Cerebellar nuclear complex (tissue), 1 donor: ENCODE measurements at places on chromosomes 11 and 22.
A peak's percentile ranks its signal among the peaks of the same experiment; 100 is the strongest.

DNA sequence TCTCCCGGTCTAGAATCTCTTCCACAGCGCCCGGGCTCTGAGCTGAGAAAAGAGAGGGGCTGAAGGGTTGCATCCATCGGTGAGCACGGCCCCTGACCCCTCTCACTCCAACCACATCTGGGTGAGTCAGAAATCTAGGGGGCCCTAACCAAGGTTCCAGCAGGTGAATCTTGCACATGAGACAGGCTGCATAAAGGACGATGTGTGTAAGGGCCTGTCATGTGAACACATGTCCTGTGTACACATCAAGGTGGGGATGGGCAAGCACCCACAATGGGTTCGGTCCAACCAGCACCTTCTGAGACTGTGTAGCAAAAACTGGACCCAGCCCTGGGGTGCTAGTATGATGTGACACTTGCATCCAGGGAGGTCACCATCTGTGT is 1.2 kb downstream of the BET1L start:
- no peak for DNase-seq

- no peak for DNase-seq
Measured at GRCh38 chr11:125156346-125157117, 8.0 kb upstream of the PKNOX2 start.

DNA sequence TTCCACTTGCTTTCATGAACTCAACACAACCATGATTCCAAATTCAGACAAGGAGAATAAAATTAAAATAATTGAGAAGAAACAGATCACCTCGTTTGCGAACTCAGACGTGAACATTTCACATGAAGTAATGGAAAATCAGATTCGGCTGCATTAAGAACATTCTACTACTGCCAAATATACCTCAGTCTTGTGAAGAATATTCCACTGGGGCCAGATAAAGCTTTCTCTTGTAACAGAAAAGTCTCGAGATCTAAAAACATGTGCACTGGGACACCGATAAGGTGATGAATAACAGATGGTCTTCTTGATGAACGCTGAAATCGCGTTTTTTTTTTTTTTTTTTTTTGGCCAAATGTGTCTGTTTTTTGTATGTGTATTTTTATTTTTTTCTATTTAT is 761.1 kb downstream of the BRD1 start:
- no peak for DNase-seq

GRCh38 chr22:41951898-41952474 is at the start of gene SMIM45:
Gene SMIM45 (plus strand): TSS chr22:41952150.
- DNase-seq = peak; percentile 68

GRCh38 chr11:15969281-15969680 is 387.1 kb downstream of the SOX6 start:
- no peak for DNase-seq
